Activated CD4-positive, alpha-beta T cell treated with anti-CD3 and anti-CD28 coated beads, Interleukin-2, amount 50 U/mL, for 24 hours (primary cell): ENCODE measurements at places on chromosomes 12 and 14.

DNA sequence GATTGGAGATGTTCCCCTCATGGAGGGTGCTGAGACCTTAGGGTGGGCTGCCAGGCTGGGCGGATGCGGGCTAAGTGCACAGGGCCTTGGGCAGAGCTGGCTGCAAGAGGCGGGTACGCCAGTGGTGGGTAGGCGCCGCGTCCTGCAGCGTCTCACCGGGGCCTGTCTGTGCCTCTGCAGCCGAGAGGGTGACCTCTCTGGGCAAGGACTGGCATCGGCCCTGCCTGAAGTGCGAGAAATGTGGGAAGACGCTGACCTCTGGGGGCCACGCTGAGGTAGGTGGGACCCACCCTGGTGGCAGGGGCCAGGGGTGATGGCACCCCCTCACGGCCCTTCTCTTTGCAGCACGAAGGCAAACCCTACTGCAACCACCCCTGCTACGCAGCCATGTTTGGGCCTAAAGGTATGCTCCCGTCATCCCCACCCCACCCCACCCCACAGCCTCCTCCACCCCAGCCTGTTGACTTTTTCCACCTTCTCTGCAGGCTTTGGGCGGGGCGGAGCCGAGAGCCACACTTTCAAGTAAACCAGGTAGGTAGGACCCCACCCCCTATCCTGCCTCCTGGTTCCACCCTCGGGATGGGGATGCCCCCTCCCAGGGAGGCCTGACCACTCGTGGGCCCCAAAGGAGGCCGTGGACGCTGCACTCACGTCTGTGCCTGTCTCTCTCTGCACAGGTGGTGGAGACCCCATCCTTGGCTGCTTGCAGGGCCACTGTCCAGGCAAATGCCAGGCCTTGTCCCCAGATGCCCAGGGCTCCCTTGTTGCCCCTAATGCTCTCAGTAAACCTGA lies 1.5 kb downstream of the CRIP1 start:
- no peak for DNase-seq

- DNase-seq: no peak
Observed at GRCh38 chr14:29654901-29655550, 272.6 kb downstream of the PRKD1 start.

GRCh38 chr12:25106818-25107217 lies 88.1 kb downstream of the DNAI7 start:
- no peak for DNase-seq

- no peak for DNase-seq
Observed at GRCh38 chr14:64293976-64294671, at the start of gene ESR2. Gene ESR2, minus strand, starts transcription at chr14:64294371. Its CDS starts 11,386 bp downstream, at chr14:64282985.

DNA sequence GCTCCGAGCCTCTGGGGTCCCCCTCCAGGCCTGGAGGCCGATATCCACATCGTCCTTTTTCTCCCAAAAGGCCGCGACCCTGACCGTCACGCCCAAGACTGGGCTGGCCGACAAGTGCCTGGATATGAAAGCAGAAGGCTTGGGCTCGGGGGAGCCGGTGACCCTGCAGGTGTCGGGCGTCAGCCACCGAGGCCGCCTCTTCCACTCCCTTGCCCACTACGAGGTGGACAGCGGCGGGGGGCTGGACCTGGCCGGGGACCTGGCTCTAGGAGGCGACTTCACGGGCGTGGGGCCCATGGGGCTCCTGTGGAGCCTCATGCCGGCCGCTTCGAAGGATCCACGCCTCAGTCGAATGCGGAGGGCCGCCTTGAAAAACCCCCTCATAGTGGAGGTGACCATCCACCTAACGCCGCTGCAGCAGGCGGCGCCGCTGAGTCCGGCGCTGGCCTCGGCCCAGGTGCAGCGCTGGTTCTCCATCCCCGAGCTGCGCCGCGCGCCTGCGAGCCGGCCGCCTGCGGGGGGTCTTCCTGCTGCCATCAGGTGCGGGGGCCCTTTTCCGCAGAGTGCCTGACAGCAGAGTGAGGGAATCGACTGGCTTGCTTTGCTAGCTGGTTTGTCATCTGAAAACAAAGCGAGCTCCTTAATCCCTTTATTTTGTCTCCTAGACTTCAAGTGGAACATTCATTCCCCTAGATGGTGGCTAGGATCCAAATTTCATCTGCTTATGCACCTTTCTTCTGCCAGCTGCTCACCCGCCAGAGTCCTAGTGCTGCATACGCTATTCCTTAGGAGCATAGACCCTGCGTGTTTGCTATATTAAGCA lies 10.6 kb upstream of the DNAL1 start:
- no peak for DNase-seq

DNA sequence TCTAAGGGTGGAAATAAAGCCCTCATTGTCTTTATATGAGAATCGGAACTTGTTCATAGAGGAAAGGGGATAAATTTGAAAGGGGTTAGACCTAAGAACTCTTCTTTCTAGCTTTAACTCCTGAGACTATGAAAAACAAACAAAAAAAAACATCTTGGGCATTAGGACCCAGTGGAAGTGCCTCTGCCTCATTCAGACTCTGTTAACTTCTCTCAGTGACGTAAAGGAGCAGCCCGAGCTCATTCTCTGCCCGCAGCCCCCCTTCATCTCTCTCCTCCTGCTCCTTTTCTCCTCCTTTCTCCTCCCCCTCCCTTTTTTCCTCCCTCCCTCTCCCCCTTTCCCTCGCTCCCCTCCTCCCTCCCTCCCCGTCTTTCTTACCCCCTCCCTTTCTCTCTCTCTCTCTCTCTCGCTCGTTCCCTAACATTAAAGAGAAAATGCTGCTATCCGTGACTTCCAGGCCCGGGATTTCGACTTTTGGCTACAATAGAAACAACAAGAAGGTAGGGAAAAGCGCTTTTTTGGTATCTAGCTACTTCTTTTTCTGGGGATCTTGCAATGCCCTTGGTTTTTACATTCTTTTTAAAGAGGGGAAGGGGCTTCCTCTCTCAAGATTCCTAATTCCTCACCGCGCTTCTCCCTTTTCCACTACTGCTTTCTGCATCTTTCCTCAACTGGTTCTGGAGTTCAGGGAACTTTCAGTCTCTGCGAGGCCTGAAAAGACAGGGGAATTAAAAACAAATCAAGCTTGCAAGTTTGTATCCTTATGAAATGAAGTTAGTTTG lies at the start of gene RBMS2:
Gene RBMS2, plus strand, starts transcription at position 231 of the 782 bp plus-strand sequence. Its CDS starts 204 bp downstream, at position 435.
- DNase-seq: peak; percentile 4

- no peak for DNase-seq
Observed at GRCh38 chr14:37819155-37820015, 224.0 kb downstream of the TTC6 start.

GRCh38 chr12:32336261-32336660 lies 63.1 kb upstream of the FGD4 start:
- DNase-seq: no peak

DNA sequence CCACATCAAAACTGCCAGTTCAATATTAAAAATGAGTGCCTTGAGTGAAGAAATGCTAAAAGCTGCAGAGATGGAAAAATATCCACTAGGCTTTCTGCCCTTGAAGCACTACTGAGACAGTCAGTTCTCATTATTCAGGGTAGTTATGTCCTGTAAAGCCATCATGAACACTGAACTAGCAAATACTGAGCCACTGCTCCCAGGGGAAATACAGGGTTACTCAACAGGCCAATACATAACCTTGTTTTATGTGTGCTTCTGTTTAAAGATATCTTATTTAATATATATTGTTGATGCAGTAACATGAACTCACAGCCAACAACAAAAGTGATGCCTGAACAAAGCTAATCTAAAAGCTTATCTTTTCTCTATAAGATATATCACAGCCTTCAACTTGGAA lies 3.3 kb downstream of the RAD52 start:
- DNase-seq: no peak

DNA sequence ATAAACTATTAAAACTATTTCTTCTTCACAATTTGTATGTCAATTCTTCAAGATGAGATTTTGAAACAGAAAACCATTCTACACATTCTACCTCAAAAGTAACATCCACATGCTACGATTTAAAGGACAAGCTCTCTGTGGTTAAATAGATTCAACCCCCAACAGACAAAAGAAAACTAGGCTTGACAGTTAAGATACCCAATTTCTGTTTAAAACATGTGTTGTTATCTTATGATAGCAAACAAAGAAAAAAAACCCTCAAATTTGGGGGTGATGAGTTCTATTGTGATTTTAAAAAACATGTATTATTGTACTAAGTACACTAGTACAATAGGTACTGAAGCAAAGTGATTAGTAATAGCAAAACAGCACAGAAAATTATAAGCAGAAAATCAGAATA lies 33.8 kb downstream of the ATF7 start:
- no peak for DNase-seq

- DNase-seq: no peak
Observed at GRCh38 chr14:55850825-55851241, 267.4 kb upstream of the PELI2 start.

DNA sequence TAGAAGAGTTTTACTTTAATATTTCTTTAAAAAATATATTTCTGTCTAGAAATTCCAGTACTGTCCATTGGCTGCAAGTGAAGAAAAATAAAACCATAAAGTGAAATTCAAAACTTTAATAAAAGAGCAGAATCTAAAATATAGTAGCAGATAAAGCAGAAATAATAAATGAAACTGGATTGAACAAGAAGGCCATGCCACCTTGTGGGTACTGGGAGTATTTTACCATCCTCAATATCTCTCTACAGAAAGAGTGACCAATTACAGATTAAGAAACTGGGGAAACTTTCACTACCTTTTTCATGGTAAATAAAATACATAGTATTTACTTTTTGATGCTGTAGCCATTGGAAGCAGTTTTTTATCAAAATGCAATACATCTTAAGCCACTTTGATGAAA lies 220.5 kb downstream of the BCAT1 start:
- no peak for DNase-seq

DNA sequence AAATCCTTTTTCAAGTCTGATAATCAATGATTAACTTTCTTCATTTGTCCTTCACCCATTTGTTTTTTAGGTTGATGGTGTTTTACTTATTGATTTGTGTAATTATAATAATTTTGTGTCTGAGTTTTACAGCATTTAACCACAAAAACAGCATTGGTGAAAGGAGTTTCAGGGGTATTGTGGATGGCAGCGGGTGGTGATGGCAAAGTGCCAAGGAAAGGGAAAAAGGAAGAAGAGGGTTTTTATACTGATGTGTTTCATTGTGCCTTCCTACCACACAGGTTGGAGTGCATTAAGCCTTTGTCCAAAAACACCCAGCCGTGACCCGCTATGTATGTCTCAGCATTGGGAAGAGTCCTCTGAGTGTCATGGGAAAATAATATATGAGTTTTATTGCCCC lies 150.3 kb downstream of the DAD1 start:
- no peak for DNase-seq

- DNase-seq: no peak
Observed at GRCh38 chr12:42162193-42162592, 17.5 kb upstream of the GXYLT1 start.

GRCh38 chr12:14238221-14238792 lies 127.2 kb upstream of the ATF7IP start:
- DNase-seq: no peak

GRCh38 chr12:52615912-52616311 lies 2.4 kb downstream of the KRT73 start:
- DNase-seq: no peak

GRCh38 chr12:70966996-70967790 lies 46.7 kb upstream of the PTPRR start:
- no peak for DNase-seq

GRCh38 chr12:3158851-3159465 lies 81.8 kb downstream of the TSPAN9 start:
- no peak for DNase-seq

- no peak for DNase-seq
Observed at GRCh38 chr12:132106921-132107320, 37.2 kb downstream of the DDX51 start.

- DNase-seq: peak; percentile 70
Observed at GRCh38 chr12:57590864-57591781, at the start of gene PIP4K2C. Gene PIP4K2C, plus strand, starts transcription at chr12:57591192. Its CDS starts 98 bp downstream, at chr12:57591290.

- no peak for DNase-seq
Observed at GRCh38 chr14:90409209-90409730, 12.4 kb downstream of the CALM1 start.

DNA sequence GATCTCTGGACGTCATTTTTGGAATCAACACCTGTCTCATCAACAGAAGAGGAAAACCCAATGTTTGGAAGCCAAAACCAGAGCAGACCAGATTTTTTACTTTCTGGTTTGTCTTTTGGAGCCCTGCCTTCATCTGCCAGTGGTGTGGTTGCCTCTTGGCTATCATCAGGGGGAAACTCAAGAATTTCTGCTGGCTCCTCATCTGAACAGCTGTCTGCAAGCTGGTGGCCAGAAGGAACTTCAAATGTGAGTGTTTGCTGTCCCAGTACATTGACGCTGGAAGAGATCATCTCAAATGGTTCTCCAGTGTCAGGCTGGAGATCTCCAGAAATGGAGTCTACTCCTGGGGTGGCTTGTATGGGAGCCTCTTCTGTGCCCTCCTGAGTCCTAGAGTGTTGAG lies 13.8 kb downstream of the PLD4 start:
- no peak for DNase-seq

DNA sequence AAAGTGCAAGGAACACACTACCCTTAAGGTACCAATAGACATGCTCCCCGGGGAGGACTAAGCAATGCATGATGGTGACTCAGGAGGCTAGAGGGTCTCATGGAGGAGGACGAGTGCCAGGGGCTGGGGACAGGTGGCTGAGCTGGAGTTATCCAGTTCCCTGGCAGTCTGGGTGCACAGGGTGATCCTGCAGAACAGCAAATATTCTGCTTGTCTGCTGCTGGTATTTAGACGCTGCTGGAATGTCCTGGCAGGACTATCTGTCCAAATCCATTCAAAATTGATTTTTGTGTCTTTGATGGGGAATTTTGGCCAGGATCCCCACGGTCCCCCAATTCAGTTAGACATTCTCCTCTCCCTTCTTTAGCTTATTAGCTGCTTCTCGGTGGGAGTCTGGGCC lies 138.7 kb downstream of the C12orf75 start:
- no peak for DNase-seq

GRCh38 chr12:40312982-40313576 lies 88.3 kb downstream of the LRRK2 start:
- no peak for DNase-seq

DNA sequence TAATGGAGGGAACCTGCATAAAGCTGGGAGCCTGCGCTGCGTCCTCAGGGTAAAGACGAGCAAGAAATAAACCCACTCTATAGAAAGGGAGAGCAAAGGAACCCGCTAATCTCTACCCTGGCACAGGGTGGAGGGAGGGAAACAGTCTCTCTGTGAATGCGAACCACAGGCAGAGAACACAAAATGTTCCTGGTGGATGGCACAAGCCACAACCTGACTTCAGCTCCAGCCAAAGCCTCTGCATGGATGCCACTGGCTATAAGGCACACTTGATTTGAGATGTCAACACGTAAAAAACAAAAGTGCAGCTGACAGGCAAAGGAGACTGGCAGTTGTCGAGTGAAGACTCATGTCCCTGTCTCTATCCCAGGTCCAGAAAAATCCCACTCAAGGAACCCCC lies 32.4 kb downstream of the CHGA start:
- no peak for DNase-seq

- no peak for DNase-seq
Observed at GRCh38 chr12:48572326-48572725, 2.5 kb upstream of the LALBA start.

DNA sequence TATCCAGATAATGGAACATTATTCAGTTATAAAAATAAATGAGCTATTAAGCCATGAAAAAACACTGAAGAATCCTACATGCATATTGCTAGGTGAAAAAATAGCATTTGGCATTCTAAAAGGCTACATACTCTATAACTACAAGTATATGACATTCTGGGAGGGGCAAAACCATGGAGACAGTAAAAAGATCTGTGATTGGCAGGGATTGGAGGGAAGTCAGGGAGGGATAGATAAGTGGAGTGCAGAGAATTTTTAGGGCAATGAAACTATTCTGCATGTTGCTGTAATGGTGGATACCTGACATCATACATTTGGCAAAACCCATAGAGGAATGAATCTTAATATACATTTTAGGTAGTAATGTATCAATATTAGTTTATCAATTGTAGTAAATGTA lies 63.1 kb upstream of the SLC38A2 start:
- no peak for DNase-seq
